ENCODE measurements at places on chromosomes 5 and 9.
A peak's percentile ranks its signal among the peaks of the same experiment; 100 is the strongest.

GRCh38 chr5:136629125-136629792 is 263.9 kb upstream of the TRPC7 start:
- ATAC-seq = no peak

- ATAC-seq = peak; percentile 85
Observed at GRCh38 chr5:172683645-172684471, 42.8 kb downstream of the NEURL1B start.

GRCh38 chr9:68832861-68833518 is 128.0 kb downstream of the PIP5K1B start:
- ATAC-seq = no peak

DNA sequence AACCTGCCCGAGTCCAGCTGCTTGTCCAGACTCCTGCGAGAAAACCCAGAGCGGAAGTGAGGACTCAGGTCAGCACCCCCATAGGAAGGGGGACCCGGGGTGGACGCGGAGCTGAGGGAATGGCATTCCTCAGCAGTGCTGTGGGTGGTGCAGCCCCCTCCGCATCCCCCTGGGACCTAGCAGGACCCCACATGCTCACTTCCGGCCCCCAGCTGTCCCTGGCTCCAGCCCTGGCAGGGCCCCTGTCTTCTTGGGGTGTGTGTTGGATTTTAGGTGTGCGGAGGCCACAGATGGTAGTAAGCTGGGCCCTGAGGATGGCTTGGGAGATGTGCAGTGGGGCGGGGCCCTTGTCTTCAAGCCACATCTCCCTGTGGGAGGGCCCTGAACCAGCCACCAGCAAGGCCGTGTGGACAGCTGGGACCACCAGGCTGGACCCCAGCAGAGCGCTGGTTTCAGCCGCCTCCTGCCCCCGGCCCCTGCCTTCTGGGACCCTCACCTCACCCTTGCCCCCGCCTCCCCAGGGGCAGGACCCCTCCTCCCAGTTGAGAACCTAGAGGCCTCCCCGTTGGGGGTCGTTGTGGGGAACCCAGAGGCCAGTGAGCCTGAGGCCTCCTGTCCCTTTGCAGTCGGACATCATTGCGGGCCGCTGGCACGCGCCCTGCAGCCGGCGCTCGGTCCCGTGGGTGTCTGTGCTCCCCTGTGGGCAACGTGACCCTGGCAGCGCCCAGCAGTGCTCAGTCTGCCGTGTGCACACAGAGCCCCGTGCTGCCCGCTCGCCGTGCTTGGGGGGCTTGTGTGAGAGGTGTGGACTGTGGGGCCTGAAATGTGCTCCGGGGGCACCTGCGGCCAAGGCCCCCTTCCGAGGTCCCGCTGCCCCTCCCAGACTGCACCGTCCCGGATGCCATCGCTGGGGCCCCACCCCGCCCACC is 10.8 kb upstream of the SLC9A3 start:
- ATAC-seq = no peak

DNA sequence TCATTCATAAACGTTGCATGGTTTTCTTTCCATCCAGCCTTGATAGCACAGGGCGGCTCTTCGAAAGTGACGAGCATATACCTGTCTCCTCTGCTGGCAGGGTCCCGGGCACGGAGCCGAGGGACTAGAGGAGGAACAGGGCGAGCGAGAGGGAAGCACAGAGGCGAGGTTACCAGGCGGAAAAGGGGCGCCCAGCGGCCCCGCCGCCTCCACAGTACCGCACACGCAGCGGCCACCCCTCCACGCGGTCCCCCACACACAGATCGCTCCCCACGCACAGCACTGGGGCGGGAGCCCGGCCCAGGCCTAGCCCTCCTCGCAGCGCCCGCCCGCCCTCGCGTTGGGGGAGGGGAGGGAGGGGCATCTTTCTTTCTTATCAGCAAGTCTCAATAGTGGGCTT is 296.6 kb upstream of the DAB2 start:
- no peak for ATAC-seq

- no peak for ATAC-seq
Observed at GRCh38 chr5:179185941-179186411, 125.8 kb downstream of the ZNF354C start.

- no peak for ATAC-seq
Observed at GRCh38 chr5:137668637-137669036, 67.3 kb downstream of the KLHL3 start.

- no peak for ATAC-seq
Observed at GRCh38 chr5:133383580-133383939, 228.8 kb downstream of the FSTL4 start.

- no peak for ATAC-seq
Observed at GRCh38 chr5:179330186-179330900, 14.9 kb downstream of the ADAMTS2 start.

- no peak for ATAC-seq
Observed at GRCh38 chr9:124079176-124079925, 67.8 kb downstream of the LHX2 start.

GRCh38 chr9:29799227-29799626 is 2225.9 kb upstream of the C9orf72 start:
- no peak for ATAC-seq
